ENCODE measurements at places on chromosomes 2 and 18.

GRCh38 chr2:119106301-119106897 lies 52.2 kb downstream of the C1QL2 start:
- no peak for DNase-seq

DNA sequence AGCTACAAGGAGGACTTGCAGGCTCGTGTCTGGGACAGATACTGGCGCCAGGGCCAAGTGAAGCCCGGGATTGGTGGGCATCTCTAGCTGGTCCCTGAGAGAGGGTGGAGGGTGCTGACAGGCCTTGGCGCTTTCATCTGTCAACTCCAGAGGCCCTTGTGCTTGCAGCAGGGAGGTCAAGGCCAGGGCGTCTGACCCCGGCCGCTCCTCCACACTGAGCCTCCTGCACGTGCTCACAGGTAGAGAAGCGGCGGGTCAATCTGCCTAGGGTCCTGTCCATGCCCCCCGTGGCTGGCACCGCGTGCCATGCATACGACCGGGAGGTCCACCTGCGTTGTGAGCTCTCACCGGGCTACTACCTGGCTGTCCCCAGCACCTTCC lies 9.5 kb downstream of the CAPN10 start:
- no peak for DNase-seq

DNA sequence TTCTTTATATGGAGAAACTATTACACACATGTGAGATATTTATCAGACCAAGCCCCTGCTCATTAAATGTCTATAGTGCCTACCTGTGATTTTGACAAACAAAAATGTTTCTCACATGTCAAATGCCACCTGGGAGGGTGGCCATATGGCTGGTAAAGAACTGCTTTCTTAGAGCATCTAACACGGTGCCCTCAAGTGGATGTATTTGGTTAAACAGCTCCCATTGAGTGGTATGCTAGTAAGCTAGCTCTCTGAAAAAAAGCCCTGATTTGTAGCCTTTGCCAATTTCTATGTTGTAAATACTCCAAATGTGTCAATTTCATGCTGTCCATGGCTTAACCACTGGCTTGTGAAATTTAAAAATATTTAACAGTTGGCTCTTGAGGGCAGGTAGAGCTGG lies 94.6 kb downstream of the PMAIP1 start:
- DNase-seq, result no peak

DNA sequence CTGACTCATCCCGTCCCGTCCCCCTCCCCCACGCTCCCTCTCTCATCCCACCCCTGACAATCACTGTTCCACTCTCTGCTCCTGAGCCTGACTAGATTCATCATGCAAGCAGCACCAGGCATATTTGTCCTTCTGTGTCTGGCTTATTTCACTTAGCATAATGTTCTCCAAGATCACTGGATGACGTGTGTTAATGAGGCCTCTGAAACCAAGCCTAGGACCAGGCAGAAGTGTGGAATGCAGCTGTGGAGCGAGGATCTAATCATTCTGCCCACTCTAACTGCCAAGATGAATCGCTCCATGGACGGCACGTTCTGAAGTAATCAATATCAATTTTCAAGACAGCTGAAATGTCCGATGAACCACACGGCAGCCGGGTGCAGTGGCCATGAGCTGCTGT lies 122.4 kb upstream of the ZNF236 start:
- DNase-seq, result no peak

- DNase-seq, result no peak
Measured at GRCh38 chr2:238689331-238689730, 158.6 kb upstream of the TWIST2 start.

All from foreskin keratinocyte (primary cell).